NCI-H446 (cell line): ENCODE measurements at places on chromosomes 16 and 17.

DNA sequence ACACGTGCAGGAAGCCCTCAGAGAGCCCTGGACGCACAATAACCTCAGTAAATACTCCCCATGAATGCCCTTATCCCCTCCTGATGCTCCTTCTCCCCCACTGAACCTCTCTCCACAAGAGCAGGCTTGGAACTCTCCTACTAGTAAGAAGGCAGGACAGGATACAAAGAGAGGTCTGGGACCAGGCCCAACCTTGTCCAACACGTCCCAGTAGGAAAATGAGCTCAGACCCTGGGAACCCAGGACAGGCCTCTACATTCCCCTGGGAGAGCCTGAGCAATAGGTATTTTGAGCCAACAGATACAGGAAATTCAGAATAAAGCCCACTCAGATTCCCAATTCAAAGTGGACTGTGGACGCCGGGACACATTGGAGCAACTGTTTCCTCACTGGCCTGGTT, 19.2 kb downstream of the ZNF423 start:
- no peak for DNase-seq

DNA sequence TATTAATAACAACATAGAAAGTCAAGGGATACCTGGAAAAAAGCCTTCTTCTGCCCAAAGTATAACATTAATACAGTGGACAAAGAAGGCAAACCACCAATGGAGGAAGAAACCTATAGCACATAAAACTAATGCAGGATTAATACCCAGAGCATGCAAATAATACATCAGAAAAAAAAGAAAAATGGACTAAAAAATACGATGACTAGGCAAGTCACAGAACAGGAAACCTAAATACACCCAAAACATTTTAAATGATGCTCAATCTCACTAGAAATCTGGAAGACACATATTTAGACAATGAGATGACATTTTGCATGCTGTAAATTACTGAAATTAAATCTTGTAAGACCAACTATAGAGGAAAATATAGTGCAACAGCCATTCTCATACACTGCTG, 55.9 kb downstream of the MED13 start:
- DNase-seq, result no peak

- no peak for DNase-seq
These were observed 10.2 kb upstream of the FOXF1 start for GRCh38 chr16:86499889-86500707.

DNA sequence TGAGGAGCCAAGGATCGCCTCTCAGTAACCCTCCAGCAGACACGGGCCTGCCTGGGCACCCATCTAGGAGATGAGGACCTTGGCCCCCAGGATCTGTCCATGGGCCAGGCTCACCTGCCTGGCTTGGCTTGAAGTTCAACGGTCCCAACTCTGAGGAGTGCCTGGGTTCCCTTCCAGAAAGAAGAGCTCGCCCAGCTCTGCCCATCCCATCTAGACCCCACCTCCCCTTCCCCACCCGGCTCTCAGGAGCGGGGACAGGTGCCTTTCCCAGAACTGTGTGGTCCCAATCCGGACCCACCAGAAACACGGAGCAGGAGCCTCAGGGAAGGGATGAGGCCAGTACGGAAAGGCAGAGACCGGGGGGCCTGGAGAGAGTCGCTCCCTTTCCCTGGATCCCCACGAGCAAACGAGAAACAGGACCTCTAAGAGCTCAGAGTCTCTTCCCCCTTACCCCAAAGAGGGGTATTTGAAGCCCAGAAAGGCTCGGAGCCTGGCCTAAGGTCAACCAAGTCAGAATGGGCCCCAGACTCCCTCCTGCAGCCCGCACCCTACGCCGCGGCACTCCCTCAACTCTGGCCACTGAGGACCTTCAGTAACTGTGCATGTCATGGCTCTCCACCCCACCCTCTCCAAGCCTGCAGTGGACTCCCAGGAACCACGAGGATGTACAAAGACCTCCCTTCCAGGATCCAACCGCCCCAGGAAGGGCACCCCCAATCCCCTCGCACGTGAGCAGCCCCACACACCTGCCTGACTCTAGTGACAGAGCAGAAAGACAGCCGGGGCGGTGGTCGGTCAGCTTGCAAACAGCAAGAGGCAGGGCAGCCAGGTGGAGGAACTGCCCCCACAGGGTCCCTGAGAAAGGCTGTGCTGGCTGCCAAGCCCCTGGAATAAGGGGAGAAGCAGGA, 5.4 kb downstream of the CLUH start:
- no peak for DNase-seq

DNA sequence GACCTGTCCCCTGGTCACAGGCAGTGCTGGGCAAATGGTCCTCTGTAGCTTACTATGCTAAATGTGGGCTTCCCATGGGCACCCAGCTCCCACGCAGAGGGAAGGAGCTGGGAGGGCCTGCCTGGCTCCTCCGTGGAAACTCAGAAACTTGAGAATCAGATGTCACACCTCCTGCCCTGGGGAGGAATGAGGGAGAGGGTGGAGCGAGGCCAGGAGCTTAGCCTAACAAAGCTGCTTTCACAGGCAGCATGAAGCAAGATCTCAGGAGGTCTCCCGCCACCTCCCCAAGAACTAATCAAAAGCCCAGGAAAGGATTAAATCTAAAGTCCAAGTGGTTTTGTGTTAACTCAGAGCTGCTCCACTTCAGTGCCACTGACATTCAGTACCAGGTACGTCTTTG, 33.6 kb upstream of the XYLT2 start:
- DNase-seq, result no peak

GRCh38 chr17:82494236-82495055, 25.1 kb upstream of the FOXK2 start:
- peak; percentile 86 for DNase-seq

GRCh38 chr16:73504591-73505575, 457.0 kb upstream of the ZFHX3 start:
- DNase-seq, result no peak

DNA sequence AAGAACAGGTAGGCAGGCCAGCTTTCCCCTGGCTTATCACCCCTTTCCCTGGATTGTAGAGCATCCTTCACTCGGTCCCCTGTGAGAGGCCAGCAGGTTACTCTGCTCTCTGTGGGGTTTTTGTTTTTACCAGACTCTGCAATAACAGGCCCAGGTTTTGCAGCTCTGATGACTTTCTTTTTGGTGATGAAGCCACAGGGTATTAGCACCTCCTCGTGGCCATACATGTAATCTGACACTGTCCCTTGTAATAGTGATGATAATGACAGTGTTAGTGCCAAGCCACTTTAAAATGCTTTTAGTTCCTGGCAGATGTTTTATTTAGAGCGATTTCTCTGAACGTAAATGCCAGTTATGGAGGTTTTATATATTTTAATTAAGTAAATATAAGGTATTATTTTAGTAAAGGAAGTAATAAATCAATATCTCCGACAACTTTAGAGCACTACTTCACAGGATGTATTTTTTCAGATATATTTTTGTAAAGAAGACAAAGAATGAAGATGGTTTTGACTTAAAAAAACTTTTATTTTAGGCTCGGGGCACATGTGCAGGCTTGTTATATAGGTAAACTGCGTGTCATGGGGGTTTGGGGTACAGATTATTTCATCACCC, 38.0 kb upstream of the CPHXL start:
- peak; percentile 5 for DNase-seq

DNA sequence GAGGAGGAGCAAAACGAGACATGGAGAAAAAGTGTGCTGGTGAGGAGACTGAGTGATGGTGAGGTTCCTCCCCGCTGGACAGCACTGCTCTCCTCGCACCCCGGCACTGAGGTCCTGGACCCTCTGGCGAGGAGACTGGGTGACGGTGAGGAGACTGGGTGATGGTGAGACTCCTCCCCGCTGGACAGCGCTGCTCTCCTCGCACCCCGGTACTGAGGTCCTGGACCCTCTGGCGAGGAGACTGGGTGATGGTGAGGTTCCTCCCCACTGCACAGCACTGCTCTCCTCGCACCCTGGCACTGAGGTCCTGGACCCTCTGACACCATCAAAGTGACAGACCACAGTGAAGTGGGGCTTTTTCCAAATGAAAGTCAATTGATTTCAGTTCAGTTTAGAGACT, 10.9 kb downstream of the PITPNA start:
- DNase-seq, result no peak

DNA sequence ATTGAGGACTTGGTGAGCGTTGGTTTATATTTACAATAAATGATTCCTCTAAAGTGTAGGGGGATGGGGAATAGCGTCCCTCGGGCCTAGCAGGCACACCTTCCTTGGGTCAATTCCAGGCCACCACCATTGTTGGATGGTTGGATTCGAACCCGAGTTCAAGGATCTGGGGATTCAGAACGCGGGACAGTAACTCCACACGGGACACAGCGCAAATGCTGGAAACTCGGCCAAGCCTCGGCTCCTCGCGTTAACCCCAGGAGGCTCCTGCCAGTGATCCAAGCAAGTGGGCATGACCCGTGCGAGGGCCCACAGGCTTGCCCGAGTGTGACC, 613 bp downstream of the B9D1 start:
- DNase-seq, result no peak

DNA sequence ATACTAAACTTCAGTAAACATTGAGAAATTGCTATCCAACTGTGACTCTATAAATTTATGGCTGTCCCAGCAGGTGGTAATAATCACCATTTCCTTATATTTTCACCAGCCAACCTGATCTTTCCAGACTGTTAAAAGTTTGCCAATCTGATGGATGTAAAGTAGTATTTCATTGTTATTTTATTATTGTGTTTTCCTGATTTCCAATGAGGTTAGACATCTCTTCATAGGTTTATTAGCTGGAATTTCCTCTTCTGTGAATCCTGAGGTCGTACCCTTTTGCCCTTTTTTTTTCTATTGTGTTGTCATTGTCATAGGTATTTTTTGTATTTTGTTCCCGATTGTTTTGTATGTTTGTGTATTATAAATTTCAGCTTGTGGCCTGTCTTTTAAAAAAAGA, 31.7 kb downstream of the BMERB1 start:
- DNase-seq, result no peak

- DNase-seq, result no peak
These were observed 174.2 kb downstream of the IRF8 start for GRCh38 chr16:86073103-86073625.

DNA sequence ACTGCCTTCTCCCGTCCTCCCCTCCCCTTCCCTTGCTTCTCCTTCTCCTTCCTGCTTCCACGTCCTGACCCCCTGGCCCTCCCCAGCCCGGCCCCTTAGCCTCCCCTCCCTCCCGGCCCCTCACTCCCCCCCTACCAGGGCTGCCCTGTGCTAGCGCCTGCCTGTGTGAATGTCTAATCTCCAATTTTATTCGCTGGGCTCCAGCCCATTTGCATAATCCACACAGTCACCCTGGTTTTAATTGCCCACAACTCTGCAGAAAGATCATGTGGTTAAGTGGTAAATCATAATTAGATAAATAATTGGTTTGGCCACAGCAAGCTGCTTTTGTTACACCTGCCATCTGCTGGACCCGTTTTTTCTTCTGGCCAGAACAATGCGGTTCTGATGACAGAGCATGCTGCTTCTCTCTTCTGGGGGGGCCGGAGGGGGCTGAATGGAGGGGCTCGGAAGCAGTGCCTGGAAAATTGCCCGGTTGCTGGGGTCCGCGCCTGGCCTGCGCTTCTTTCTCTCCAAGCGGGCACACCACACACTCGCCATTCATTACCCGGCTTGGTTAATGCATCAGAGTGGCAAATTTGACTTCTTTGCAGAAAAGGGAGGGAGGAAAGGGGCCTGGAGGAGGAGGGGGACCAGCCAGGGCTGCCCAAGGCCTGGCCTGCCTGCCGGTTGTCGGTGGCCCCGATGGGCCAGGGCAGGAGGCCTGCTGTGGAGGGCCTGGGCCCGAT, 19.5 kb upstream of the GSE1 start:
- DNase-seq, result peak; percentile 66

GRCh38 chr16:70395345-70395901, 43.5 kb downstream of the ST3GAL2 start:
- DNase-seq, result no peak

DNA sequence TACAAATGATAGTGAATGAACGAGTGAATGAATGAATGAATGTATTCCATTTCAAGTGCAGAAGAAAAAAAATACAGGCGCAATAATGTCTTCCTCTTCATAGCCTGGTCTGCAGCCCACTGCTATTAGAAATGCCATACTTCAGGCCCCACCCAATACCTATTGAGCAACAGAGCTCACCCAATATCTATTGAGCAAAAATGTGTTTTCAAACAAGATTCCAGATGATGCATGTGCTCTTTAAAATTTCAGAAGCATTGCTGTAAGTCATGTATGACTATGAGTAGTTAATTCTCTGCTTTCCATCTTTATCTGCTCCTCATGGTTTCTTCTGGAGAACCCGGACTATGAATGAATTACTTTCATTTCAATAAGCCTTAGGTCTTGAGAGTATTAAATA, 308.2 kb downstream of the XYLT1 start:
- no peak for DNase-seq

GRCh38 chr16:81516478-81517149, 72.0 kb downstream of the CMIP start:
- no peak for DNase-seq

- no peak for DNase-seq
These were observed 392.1 kb upstream of the SALL1 start for GRCh38 chr16:51542981-51543815.

GRCh38 chr17:82065193-82065637, 389 bp downstream of the DUS1L start:
- DNase-seq, result no peak

DNA sequence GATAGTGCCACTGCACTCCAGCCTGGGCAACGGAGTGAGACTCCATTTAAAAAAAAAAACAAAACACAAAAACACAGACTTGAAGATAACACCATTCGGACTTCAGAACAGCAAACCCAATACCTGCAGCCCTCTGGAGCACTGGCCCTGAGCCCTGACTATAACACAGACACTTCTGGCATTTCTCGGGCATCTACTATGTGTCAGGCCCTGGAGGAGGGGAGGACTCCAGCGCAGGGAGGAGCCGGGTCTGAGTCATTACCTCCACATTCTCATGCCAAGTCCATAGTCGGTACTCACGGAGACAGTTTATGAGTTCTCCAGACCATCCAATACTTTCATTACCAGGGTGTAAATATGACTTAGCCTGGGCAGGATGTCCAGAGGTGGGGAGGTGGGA, 48.8 kb downstream of the PITPNM3 start:
- DNase-seq, result peak; percentile 25

DNA sequence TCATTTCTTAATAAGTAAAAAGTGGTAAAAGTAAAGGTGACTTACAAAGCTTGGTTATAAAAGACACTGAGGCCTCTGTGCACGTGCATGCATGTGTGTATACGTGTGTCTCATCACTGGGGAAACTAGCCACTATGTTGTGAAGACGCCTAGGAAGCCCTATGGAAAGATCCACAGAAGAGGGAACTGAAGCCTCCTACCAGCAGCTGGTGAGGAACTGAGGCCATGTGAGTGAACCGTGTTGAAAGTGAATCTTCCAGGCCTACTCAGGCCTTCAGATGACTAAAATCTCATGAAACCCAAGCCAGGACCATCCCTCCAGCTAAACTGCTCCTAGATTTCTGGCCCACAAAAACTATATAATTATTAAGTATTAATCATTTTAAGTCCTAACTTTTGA, 23.7 kb downstream of the PHLPP2 start:
- no peak for DNase-seq

GRCh38 chr16:66574531-66574930, 4.7 kb upstream of the CMTM2 start:
- no peak for DNase-seq
